ENCODE measurements at places on chromosomes 12 and 14. TPM values are rescaled to one million over a fixed set of nuclear protein-coding genes. Genes with fewer than 3 reads are reported as not detected.

Gene CEP83
- total RNA-seq = 6.8 TPM

Gene CCDC197
- not detected for total RNA-seq

Gene KRT71
- not detected for total RNA-seq

Gene RASAL1
- total RNA-seq = not detected
